CD14-positive monocyte (primary cell): ENCODE measurements at places on chromosomes 3 and 15. TPM values are rescaled to one million over a fixed set of nuclear protein-coding genes. Genes with fewer than 3 reads are reported as not detected.

DNA sequence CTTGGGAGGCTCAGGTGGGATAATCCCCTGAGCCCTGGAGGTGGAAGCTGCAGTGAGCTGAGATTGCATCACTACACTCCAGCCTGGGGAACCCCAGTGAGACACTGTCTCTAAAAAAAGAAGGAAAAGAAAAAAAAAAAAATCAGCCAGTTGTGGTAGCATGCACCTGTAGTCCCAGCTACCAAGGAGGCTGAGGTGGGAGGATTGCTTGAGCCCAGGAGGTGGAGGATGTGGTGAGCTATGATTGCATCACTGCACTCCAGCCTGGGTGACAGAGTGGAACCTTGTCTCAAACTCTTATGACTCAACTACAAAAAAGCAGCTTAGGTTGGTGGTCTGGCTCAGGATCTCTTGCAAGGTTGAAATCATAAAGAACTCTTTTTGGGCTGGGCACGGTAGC, 19.3 kb upstream of the GPX1 start:
- H3K36me3 ChIP-seq: peaks cover 32% of the 10 kb centered on the region
- DNase-seq: peak; percentile 52
- H3K4me3 ChIP-seq: no peak overlapping the region
- H3K4me1 ChIP-seq: peaks cover 24% of the 10 kb centered on the region
- peak overlapping the region; percentile 62 for H3K27ac ChIP-seq

GRCh38 chr3:137110392-137110996, 152.7 kb downstream of the IL20RB start:
- DNase-seq: no peak
- no peaks in the 10 kb centered on the region for H3K36me3 ChIP-seq
- no peaks in the 10 kb centered on the region for H3K4me1 ChIP-seq
- H3K27me3 ChIP-seq: no peaks in the 10 kb centered on the region
- no peak overlapping the region for H3K4me3 ChIP-seq
- H3K27ac ChIP-seq: no peak overlapping the region

DNA sequence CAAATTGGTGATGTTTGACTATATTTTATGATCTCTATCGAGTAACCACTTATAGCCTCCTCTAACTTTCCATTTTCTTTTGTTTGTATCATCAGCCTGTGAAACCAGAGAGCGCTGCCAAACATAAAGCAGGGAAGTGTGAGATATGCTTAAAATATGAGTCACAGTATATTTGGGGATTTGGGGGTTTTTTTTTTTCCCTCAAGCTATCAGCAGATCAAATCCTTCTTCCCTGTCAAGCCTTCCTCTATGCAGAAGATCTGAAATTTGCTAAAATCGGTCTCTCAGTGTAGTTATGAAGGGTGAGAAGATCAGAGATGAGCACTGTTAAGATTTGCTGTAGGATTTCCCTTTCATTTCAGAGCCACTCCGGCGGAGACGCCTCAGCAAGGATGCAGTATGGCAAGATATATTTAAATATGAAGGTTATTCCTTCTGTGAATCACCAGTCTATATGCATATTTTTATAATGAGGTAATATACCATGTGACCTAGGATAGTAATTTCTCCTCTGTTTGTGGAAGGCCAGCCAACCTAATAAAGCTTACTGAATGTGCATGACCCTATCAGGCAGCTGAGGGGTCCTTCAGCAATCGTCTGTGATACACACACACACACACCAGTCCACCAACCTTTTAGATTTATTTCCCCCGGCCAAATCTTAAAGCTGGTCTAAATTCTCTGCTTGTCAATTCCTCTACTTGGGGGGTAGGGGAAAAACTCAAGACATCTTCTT, 474.1 kb downstream of the FOXP1 start:
- H3K4me3 ChIP-seq: no peak overlapping the region
- no peaks in the 10 kb centered on the region for H3K27me3 ChIP-seq
- no peak overlapping the region for H3K27ac ChIP-seq
- no peaks in the 10 kb centered on the region for H3K4me1 ChIP-seq
- peaks cover 35% of the 10 kb centered on the region for H3K36me3 ChIP-seq
- no peak for DNase-seq

DNA sequence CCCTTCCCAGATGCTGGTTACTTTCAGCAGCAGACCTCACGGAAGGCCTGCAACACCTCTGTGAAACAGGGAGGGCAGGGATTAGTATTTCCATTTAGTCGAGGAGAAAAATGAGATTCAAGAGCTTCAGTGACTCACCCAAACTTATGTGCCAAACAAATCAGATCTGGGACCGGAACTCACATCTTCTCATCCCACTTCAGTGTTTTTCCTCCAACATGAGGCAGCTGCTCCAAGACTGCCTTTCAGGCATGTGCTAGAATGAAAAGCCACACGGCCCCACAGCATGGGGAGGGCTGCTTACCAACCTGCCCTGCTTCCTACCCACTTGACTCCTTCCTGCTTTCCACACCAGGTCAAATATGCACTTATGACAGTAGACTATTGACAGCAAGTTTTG, 129.4 kb upstream of the SLC24A5 start:
- H3K36me3 ChIP-seq: no peaks in the 10 kb centered on the region
- H3K4me3 ChIP-seq: no peak overlapping the region
- peaks cover 7% of the 10 kb centered on the region for H3K4me1 ChIP-seq

DNA sequence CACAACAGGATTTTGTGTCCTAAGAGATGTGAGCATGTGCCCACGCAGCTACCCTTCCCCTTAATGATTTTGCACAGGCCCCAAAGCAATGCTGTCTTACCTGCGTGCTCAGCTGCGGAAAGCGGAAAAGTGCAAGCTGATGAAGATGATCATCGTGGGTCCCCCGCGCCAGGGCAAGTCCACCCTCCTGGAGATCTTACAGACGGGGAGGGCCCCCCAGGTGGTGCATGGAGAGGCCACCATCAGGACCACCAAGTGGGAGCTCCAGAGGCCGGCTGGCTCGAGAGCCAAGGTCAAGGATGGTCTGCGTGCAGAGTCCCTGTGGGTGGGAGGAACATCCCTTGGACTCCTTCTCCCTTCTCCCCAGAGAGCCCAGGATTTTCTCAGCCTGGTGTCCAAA, 103.1 kb downstream of the LRRK1 start:
- peaks cover 46% of the 10 kb centered on the region for H3K4me1 ChIP-seq
- H3K36me3 ChIP-seq: peaks cover 33% of the 10 kb centered on the region
- H3K27me3 ChIP-seq: peaks cover 37% of the 10 kb centered on the region
- H3K27ac ChIP-seq: no peak overlapping the region

DNA sequence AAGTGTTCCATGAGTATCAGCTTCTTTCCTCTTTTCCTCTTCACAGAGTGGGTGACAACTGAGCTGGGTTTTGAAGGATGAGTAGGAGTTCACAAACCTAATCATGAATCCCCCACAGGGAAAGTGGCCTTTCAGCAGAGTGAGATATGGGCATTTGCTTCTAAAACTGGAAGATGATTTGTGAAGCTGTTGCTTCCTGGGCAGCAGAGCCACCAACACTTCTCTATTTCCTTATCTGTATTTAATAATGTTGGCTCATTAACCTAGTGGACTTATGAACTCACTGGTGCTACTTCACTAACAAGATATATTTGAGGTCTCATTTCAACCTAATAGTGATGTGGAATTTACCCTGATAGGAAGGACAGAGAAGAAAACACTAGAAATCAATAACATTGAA, 152.8 kb downstream of the SYNPR start:
- H3K4me3 ChIP-seq: no peak overlapping the region
- no peak overlapping the region for H3K27ac ChIP-seq
- no peak for DNase-seq
- no peaks in the 10 kb centered on the region for H3K36me3 ChIP-seq
- no peaks in the 10 kb centered on the region for H3K4me1 ChIP-seq

DNA sequence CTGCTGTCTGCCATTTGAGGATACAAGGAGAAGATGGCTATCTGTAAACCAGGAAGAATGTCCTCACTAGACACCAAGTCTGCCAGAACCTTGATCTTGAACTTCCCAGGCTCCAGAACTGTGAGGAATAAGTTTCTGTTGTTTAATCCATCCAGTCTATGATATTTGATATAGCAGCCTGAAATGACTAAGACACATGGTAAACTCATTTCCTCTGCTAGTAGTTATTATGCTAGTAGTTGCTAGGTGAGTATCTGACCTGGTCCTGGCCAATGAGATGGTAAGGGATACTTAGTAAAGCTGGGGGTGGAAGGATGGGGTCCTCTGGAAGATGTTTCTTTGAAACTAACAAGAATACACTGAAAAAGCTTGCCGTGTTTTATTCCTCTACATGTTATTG, 280.7 kb upstream of the ARHGEF26 start:
- H3K4me3 ChIP-seq: no peak overlapping the region
- H3K27me3 ChIP-seq: no peaks in the 10 kb centered on the region
- no peaks in the 10 kb centered on the region for H3K4me1 ChIP-seq

- H3K4me3 ChIP-seq: no peak overlapping the region
- H3K27me3 ChIP-seq: no peaks in the 10 kb centered on the region
- no peak for DNase-seq
- no peaks in the 10 kb centered on the region for H3K36me3 ChIP-seq
Measured at GRCh38 chr3:106341586-106342162, 472.9 kb upstream of the CBLB start.

DNA sequence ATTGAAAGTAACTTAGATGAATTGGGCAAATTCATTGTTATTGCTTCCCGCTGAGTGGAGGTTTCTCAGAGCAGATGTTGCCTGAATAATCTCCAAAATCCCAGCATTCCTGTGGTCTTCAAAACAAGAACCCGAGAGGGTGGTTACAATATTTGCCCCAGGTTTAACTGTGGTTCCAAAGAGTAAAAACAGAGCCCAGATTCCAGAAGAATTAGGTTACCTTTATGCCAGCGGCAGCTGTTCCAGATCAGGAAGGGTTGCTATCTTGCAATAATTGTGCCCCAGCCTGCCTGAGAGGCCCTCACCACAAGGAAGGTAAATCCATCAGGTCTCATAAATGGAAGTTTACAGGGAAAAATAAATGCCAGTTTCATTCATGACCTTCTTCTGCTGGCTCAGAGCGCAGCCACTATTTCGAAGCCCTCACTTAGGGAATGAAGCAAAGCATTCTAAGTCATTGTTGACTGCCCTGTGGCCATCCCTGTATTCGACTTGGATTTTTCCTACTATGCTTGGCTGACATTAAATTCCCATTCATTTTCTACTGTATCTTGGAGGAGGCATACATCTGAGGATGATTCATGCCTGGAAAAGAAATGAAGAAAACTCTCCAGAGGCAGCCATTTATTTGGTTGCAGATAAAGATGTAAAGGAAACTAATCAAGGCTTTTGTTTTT, 54.6 kb downstream of the SSUH2 start:
- no peaks in the 10 kb centered on the region for H3K4me1 ChIP-seq
- H3K4me3 ChIP-seq: no peak overlapping the region
- H3K27me3 ChIP-seq: no peaks in the 10 kb centered on the region
- H3K27ac ChIP-seq: no peak overlapping the region
- H3K36me3 ChIP-seq: no peaks in the 10 kb centered on the region
- no peak for DNase-seq

Gene WDR6
- 71.7 and 103 TPM in 2 replicates for polyA plus RNA-seq

Gene ABI3BP
- not detected in 2 replicates for polyA plus RNA-seq

Gene ACAN
- polyA plus RNA-seq: not detected
